ENCODE measurements at places on chromosomes 5 and 9. TPM values are rescaled to one million over a fixed set of nuclear protein-coding genes. Genes with fewer than 3 reads are reported as not detected.

Gene FGF18
- not detected for total RNA-seq

Gene NAA35
- 16.5 TPM for total RNA-seq

Gene ACSL6
- total RNA-seq: 0.20 TPM

Gene CDKN2A
- total RNA-seq: 6.7 TPM

Gene ADAMTS13
- total RNA-seq: 1.9 TPM

Gene ADRB2
- 3.2 TPM for total RNA-seq

Gene RNF180
- total RNA-seq: not detected

Gene SV2C
- total RNA-seq: not detected

Gene IGFBPL1
- total RNA-seq: not detected

Gene DOK3
- total RNA-seq: 82.5 TPM

Gene MRPL36
- total RNA-seq: 28.7 TPM

Gene RORB
- total RNA-seq: not detected

Gene TICAM2
- total RNA-seq: 13.3 TPM

Gene SPATA9
- not detected for total RNA-seq

Gene FBP2
- not detected for total RNA-seq

Gene SLCO4C1
- 0.33 TPM for total RNA-seq

Gene CTXN3
- not detected for total RNA-seq

Gene ELOVL7
- total RNA-seq: 0.32 TPM

Gene GCNT1
- 10.6 TPM for total RNA-seq

Gene SLCO6A1
- not detected for total RNA-seq

Gene LARP1
- 205 TPM for total RNA-seq

Gene TENT4A
- total RNA-seq: 42.4 TPM

Gene KIF12
- not detected for total RNA-seq

Gene UGT3A1
- total RNA-seq: not detected

Gene NPR3
- total RNA-seq: not detected

Gene LHX3
- total RNA-seq: not detected

Gene CMYA5
- 0.11 TPM for total RNA-seq

Gene MARCOL
- total RNA-seq: not detected

Gene PLAC8L1
- 0.37 TPM for total RNA-seq

Gene FREM1
- total RNA-seq: not detected

Gene C5orf63
- total RNA-seq: 20.4 TPM

Gene FST
- total RNA-seq: not detected

Gene CNTNAP3B
- 0.64 TPM for total RNA-seq

Gene RGMB
- 13.8 TPM for total RNA-seq

Gene FGF10
- total RNA-seq: not detected

Gene CKS2
- total RNA-seq: 23.9 TPM

Gene FIBCD1
- total RNA-seq: not detected

Gene CXCL14
- total RNA-seq: not detected

Gene C9orf153
- 0.18 TPM for total RNA-seq

Gene STOM
- total RNA-seq: 11.3 TPM

Gene SPINK1
- not detected for total RNA-seq

Gene ARSI
- not detected for total RNA-seq

Gene NFIB
- total RNA-seq: not detected

Gene TAF7
- 86.7 TPM for total RNA-seq

Gene IFNA2
- not detected for total RNA-seq

All from activated B cell treated with CpG ODN at 0.5 μM for 24 hours (primary cell).